Fibroblast of skin of left biceps (primary cell): ENCODE measurements at places on chromosomes 16 and 17.

DNA sequence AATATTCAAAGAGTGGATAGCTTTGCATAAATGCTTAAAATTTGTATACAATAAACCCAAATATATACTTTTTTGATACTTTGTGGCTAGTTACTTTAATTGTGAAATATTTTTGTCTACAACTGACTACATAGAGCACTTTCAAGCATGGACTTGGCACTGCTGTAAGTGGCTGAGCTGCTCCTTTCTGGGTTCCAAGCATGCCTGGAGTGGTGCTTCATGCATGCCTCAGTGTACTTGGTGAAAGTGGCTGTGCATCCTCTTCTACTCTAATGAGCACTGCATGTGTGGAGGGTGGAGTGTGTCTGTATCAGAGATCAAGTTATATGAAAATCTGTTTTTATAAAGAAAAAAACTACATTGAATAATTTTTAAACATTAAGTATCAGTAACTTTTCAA lies 94.1 kb downstream of the OMG start:
- DNase-seq: no peak

DNA sequence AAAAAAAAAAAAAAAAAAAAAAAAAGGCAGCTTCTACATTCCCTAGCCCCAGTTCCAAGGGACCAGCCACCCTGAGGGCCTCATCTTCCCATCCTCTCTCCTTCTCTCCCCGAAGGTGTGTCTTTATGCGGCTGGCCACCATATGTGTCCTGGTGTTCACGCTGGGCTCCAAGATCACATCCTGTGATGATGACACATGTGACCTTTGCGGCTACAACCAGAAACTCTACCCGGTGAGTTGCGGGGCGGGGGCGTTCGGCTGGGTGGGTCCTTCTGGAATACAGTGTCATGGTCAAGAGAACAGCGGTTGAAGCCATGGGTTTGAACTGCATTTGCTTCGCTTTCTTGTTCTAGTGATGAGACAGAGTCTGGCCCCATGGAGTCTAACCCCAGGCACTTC lies 22.6 kb upstream of the COQ7 start:
- DNase-seq: no peak

DNA sequence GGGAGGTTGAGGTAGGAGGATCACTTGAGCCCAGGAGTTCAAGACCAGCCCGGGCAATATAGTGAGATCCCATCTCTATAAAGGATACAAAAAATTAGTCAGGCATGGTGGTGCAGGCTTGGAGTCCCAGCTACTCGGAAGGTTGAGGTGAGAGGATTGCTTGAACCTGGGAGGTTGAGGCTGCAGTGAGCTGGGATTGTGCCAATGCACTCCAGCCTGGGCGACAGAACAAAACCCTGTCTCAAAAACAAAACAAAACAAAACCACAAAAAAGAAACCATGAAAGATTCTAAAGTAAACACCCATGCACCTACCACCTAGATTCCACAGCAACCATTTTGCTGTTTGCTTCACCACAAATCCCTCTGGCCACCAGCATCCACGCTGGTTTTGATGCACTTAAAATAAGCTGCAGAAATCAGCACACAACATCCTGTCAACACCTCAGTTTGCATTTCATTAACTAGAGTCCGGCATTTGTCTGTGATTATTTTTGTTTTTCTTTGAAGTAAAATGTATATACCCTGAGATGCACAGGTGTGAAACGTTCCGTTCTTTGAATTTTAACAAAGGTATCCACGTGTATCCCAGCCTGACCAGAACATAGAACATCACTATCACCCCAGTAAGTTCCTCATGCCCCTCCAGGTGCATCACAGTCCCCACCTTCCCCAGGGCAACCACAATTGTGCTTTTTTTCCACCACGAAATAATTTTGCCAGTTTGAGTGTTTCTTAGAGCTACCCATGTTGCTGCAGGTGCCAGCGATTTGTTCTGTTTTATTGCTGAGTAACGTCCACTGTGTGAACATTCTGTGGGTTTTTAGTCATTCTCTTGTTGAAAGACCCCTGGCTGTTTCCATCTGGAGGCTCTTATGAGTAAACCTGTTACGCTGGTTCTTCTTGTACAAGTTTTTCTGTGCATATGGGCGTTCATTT lies 191.5 kb downstream of the SEC14L1 start:
- no peak for DNase-seq

DNA sequence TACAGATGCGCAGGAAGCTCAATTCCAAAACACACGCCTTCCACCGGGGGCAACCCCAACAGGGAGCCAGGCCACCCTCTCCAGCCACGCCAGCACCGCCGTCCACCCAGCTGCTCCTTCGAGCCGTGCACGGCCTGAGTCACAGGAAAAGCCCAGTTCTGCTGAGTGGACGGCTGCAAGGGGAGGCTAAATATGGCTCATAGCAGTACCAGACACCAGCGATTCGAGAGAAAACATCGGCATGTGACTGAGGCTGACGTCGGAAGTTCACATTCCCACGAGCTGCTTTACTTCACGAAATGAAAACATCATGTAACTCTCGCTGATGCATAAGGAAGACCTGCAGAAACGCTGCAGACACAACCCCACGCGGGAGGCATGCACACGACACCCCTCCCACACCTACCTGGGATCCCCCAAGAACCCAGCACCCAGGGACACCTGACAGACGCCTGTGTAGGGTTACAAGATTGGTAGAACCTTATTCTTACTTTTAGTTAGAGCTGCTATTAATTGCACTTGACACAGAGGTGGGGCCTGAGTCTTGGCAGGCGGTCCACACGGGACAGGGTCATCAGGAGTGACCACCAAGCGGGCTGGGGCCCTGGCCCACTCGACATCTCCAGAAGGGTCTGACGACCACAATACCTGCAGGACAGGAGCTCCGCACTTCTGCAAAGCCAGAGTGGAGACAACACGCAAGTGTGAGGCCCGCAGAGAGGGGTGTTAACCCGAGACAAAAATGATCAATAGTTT lies 116.8 kb downstream of the ANKRD11 start:
- no peak for DNase-seq

- no peak for DNase-seq
These were observed 2.7 kb upstream of the SEPTIN12 start for GRCh38 chr16:4790871-4791270.

- DNase-seq: no peak
These were observed 109.6 kb upstream of the CACNG3 start for GRCh38 chr16:24146518-24146917.

DNA sequence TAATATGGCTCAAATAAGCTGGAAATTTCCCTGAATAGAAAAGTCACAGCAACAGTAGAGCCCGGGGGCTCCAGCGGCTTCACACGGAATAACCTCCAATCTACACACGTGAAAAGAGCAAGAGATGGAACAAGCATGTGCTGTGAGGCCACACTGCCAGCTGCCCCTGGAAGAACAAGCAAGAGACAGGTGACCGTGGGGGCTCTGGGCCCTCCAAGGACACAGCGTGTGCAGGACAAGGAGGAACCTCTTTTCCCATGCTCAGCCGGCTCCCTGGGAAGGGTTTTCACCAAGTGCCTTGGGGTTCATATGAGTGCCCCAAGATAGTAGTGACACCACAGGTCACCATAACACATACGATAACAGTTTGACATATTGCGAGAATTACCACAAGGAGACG lies 110.2 kb upstream of the ZNF750 start:
- no peak for DNase-seq

DNA sequence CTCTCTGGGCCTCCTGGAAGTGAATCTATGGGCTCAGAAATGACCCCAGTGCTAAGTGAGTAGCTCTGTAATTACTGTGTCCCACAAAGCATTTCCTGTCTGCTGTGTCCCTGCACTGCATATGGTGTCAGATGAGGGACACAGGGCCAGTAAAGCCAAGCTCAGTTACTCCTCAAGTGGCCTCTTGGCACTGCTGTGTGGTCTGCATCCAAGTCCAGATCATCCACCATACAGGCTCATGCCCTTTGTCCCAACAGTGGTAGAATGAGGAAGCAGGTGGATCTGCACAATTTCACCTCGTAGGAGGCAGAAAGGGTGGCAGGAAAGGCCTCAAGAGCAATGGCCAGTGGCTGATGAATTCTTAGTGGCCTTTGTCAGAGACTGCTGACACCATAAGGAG lies 146.8 kb downstream of the SOX9 start:
- DNase-seq: no peak

DNA sequence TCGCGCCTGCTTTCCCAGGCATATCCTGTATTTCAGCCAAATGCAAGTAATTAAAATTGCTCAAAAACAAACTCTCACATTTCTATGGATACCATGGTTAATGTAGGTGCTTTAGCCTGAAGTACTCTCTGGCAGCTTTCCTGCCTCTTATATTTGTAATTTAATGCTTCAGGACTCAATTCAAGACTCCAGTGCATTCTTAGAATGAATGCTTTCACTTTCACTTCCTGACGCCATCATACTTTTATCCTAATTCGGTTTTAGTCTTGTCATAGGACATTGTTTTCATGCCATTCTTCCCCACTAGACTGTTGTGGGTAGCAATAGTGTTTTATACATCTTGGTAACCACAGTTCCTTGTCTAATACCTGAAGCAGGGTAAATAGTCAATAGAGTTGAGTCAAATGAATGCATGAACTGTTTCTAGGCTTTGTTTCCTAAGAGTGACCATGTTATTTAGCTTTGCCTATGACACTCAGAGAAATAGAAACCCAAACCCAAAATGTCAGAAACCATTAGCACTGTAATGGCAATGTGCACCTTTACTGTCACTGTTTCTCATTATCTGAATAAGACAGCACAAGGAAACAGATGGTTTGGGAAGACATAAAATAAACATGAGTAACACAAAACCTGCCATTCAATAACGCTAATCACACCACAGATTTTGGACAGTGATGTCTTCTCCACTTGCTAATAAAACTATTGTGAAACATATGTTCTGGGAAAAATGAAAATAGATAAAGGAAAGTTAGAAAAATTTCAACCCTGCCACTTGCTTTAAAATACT lies 705.5 kb downstream of the CDH11 start:
- DNase-seq: no peak

DNA sequence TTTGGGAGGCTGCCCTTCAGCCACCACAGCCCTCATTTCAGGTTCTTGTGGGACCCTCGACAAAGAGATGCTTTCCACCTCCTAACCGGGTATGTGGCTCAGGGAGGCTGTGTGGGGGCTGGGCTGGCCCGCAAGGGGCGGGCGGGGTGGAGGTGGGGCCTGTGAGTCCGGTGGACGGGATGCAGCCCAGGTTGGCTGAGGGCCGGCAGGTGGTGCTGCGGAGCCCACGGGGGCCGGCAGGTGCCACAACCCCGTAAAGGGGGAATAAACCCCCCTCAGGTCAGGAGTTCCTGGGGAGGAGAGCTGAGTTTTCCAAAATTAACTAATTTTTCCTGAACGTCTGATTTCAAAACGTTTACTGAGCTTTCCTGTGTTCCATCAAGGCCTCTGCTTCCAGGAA lies 4.9 kb upstream of the CIAO3 start:
- DNase-seq: no peak

- no peak for DNase-seq
These were observed 143.2 kb upstream of the ASIC2 start for GRCh38 chr17:33436321-33436720.

GRCh38 chr16:56269281-56269680 lies 78.0 kb downstream of the GNAO1 start:
- no peak for DNase-seq

DNA sequence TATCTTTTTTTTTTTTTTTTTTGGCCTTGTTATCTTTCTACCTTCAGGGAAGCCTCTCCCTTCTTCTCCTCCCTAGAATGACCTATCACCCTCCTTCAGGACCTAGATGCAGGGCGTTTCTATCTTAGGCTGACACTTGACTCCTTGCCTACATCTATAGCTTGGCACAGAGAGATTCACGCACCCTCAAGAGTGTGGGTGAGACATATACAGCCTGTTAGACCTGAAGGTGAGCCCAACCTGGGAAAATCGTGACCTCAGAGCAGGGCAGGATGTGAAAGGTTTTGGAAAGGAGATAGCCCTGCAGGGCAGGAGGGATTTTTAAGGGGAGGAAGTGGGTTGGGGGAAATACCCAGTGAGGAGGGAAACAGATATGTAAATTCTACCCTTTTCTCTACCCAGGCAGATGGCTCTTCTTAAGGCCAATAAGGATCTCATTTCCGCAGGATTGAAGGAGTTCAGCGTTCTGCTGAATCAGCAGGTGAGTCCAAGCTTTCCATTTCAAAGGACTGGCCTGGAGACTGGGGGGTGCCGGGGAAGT lies at the start of gene AHSP:
Gene AHSP (plus strand): TSS at position 167 of the 541 bp plus-strand sequence. CDS start 240 bp downstream, at position 407.
- no peak for DNase-seq

- no peak for DNase-seq
These were observed 240.9 kb downstream of the CDH11 start for GRCh38 chr16:64880994-64881393.

- no peak for DNase-seq
These were observed 29.2 kb downstream of the NOL11 start for GRCh38 chr17:67746704-67747571.

GRCh38 chr16:2043667-2044451 lies 3.8 kb downstream of the NTHL1 start:
- no peak for DNase-seq

DNA sequence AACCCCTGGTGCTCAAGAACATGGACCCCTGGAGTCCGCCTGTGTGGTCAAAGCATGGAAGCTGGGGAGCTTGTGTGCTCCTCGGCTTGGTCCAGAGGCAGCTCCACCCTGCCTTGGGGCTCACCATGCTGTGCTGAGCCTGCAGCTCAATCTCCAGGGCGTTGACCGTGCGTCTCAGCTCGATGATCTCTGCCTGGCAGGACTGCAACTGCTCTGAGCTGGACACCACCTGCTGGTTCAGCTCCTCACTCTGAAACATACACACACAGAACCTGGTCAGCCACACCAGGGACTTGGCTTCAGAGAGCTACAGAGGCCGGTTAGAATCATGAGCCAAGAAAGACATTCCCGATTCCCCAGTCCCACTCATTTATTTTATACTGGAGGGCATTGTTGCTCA lies 2.7 kb downstream of the KRT35 start:
- no peak for DNase-seq

- DNase-seq: no peak
These were observed 34.1 kb downstream of the HIC1 start for GRCh38 chr17:2089021-2089422.

DNA sequence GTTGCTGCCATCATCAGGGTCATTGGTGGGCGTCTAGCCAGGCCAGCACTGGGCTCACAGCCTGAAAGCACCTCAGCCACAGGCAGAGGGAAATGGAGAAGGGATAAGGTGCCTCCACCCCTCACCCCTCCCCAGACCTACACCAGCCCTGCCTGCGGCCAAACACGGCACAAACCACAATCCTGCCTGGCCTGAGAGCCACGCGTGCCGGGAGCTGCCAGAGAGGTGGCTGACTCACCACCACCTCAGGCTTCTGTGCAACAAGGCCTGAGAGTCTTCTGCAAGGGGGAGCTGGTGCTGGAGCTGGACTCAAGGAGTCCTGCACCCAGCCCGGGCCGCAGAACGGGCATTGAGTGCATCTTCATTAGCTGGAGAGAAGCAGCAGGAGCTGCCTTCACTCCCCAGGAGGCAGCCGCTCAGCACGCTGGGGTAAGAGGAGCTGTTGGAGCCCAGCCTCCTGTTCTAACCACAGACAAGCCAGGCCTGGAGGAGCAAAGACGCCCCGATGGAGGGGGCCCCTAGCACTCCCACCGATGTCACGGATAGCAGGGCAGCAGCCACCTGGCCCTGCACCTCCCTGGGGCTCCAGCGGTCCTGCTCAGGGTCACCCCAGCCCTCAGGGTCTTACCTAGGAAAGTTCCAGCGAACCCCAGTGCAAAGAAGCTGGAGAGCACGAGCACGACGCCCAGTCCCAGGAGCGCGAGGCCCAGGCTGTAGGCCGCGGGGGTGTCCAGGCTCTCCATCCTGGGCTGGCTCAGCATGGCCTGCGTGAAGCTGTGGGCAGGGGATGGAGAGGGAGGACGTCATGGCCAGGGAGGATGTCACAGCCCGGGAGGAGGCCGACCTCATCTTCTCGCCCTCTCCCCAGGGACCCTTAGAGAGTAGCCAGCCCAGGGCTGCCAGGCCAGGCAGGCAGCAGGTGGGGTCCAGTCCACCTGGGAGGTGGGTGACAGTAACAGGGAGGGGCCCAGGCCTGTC lies 16.0 kb upstream of the RASD1 start:
- no peak for DNase-seq
